Amniotic epithelial cell (primary cell): ENCODE measurements at places on chromosomes 1 and 21.

DNA sequence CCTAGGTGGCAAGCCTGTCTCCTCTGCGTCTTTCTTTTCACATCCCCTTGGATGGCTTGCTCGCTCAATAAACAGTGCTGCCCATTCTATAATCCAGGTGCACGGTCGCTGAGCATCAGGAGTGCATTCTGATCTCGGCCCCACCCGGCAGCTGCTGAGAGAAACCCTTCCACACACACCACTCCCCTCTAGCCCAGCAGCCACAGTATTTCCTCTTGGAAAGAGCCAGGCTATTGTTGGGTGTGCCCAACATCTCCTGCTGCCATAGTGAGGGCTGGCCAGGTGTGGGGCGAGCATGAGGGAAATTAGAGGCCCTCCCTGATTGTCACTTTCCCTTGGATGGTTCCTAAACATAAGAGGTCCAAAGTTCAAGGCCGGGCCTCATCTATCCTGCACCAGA, 24.7 kb downstream of the GPA33 start:
- DNase-seq: no peak

DNA sequence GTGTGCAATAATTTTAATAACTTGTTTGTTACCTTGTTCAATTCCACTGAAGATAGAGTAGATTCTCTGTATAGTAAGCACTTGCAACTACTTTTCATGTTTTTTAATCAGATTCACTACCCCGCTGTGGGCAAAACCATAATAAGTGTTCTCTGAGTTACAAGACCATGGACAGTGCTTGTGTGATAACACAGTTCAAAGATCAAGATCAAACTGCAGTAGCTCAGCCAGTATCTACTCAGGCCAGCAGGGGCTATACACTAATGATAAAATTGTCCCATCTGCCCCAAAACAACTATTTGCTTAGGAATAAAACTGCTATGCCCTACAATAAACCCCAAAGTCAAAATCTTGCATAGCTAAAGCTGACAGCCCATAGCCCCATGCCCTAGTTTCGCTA, 129.6 kb downstream of the LRRC7 start:
- no peak for DNase-seq

DNA sequence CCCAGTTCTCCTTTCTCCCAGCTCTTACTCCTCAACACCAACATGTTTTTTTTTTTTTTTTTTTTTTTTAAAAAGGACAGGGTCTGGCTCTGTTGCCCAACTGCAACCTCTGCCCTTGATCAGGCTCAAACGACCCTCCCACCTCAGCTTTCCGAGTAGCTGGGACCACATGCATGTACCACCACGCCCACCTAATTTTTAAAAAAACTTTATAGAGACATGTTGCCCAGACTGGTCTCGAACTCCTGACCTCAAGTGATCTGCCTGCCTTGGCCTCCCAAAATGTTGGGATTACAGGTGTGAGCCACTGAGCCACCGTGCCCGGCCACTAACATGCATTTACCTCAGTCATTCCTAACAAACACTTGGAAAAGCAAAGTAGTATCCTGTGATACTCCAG, 31.1 kb upstream of the FOXE3 start:
- DNase-seq: no peak

GRCh38 chr1:27551170-27551952, 52.6 kb downstream of the AHDC1 start:
- DNase-seq: no peak

DNA sequence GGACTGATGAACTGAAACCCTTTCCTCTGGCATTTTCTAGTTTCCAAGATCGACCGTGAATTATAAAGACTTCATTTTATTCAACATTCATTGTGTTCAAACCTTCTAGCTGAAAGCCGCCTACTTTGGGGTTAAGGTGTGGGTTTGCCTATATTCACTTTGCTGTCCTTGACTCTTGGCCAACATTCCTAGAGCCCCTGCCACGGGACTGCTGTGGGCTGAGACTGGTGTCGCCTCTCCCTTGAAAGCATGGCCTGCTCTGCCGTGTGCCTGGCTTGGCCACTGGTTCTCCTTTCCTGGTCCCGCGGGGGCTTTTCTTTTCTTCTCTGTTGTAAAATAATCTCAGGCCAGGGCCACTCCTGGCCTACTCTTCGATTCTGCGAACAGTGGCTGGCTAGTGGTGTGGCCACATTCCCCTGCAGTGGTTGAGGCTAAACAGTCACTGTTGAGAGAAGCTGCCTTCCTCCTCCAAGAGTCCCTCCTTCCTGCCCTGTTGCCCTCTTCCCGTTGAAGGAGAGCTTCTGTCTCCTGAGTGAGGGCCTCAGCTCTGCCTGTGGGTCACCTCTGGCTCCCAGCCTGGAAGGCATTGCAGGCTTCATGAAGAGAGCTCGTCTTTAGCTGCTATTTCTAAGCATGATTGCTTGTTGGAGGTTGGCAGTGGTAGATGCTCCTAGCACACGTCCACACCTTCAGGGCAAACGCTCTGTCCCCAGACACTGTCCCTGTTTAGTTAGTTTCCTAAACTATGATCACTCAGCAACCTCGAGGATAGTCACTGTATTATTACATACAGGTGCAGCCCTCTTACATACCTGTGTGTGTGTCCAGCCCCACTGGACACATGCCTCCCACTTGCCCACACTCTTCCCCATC, 80.5 kb downstream of the GALNT2 start:
- no peak for DNase-seq

GRCh38 chr1:163912170-163912884, 590.6 kb downstream of the NUF2 start:
- no peak for DNase-seq

- DNase-seq: no peak
Measured at GRCh38 chr21:46620846-46621245, 14.6 kb upstream of the PRMT2 start.

- DNase-seq: no peak
Measured at GRCh38 chr1:31669433-31669785, 24.7 kb upstream of the PEF1 start.

DNA sequence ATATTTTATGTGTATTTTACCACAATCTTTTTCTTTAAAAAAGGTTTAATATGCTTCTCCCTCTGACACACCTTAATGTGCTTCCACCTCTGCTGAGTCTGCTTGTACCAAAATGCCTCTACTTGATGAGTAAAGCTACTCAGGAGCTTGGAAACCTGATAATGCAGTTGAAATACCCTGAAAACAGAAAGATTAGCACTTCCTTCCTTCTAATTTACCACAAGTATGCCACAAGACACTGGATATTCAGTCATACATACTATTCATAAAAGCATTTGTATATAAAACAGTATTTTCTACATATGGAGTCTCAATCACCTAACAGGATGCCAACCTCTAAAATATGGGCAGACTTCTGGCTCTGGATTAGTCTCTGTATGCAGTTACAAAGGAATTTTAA, 55.0 kb downstream of the SLC35D1 start:
- DNase-seq: peak; percentile 15

GRCh38 chr1:204626381-204626780, 59.2 kb downstream of the LRRN2 start:
- DNase-seq: no peak

DNA sequence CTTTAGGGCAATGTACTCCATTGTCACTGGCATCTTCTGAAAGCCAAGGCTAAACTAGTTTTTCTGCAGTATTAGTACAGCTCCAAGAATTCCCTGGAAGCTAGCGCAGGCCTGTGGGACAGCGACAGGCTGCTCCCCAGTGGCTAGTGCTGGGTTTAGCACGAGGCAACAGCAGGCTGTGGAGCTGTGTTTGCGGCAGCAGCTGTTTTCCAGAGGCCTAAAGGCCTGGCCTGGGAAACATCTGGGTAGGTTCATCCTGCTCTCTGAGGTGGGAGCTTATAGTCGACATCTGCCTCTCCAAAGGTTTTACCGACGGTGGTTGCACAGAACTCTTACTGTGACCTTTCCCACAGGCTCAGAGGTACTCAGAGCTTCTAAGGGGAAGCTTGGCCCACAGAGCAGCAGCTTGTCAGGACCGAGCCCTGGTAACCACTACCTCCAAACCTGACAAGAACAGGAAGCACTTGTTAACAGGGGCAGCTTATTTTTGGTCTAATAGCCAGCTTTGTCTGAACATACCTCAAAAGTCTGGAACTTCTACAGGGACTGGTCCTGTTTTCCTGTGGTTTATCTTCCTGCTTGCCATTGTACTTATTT, 17.2 kb downstream of the CC2D1B start:
- DNase-seq: peak; percentile 52

DNA sequence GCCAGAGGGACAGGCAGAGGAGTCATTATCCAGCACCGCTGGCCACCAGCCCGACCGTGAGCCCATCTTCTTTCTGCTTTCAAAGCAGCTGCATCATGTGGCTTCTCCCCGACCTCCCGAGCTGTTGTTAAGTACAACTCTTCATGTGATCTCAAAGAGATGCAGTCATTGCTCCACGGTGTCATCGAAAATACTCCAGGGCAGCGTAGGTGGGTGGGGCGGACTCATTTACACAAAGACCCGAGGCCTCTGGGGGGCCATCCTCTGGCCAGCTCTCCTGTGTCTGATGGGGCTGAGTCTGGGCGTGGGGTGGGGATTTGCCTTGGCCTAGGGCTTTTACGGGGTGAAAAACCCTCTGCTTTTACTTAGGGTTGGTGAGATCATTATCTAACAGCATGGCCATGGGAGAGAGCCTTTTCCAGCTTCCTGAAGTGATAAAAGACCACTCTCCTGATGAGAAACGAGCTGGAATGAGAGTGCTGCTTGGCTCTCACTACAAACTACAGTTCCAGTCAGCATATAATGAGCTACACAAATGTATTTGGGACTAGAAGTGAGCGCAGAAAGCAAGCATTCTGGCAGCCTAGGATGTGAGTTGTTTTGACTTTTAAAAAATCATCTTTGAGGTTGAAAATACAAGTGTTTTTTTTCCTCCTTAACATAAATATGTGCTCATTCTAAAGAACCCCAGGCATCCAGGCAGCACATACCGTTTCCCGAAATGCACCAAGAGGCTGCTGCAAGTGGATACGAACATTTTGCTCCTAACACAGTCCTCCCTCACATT, 165.0 kb downstream of the RHOU start:
- peak; percentile 69 for DNase-seq

DNA sequence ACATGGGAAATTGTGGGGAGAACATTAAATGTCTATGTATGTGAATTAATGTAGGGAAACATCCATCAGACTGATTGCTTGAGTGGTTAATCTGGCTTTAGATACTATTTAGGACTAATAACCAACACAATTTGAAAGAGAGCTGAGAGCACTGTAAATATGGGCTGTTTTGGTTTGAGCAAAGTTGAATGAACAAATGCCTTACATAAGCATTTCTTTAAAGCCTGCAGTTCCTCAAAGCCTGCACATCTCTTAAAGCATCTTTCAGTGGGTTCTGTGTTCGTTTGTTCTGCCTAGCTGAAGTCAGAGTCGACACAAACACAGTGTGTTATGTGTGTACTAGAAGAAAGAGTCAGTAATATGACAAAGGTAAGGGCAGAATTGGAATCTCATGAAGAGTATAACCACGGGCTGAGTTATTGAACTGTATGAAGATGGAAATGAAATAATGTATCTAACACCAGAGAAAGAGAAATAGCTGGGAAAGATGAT, 350.0 kb downstream of the SIPA1L2 start:
- no peak for DNase-seq

GRCh38 chr1:30815556-30815955, 58.0 kb upstream of the LAPTM5 start:
- no peak for DNase-seq

- DNase-seq: peak; percentile 47
Measured at GRCh38 chr1:228434689-228435088, 18.0 kb upstream of the TRIM17 start.

- no peak for DNase-seq
Measured at GRCh38 chr1:3213730-3214129, 144.7 kb downstream of the PRDM16 start.

- DNase-seq: no peak
Measured at GRCh38 chr1:234922987-234923386, 205.7 kb downstream of the TOMM20 start.

- no peak for DNase-seq
Measured at GRCh38 chr1:52834798-52835197, 7.8 kb upstream of the ZYG11A start.

DNA sequence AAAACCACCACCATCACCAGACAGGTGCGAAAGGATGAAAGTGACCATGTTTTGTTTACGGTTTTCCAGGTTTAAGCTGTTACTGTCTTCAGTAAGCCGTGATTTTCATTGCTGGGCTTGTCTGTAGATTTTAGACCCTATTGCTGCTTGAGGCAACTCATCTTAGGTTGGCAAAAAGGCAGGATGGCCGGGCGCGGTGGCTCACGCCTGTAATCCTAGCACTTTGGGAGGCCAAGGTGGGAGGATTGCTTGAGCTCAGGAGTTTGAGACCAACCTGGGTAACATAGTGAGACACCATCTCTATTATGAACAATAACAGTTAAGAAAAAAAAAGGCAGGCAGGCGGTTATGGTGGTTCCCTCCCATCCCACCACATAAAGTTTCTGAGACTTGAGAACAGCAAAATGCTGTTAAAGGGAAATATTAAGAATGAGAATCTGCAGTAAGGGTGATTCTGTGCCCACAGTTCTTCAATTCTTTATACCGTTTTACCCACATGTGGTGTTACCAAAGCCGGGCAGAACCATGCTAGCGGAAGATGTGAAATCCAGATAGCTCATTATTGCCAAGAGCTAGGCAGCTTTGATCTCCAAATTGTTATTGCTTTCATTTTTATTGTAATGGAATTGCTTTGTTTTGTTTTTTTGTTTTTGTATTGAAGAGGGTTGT, 34.5 kb upstream of the TDRD10 start:
- no peak for DNase-seq

- DNase-seq: no peak
Measured at GRCh38 chr1:47477595-47478080, 39.8 kb downstream of the FOXD2 start.

DNA sequence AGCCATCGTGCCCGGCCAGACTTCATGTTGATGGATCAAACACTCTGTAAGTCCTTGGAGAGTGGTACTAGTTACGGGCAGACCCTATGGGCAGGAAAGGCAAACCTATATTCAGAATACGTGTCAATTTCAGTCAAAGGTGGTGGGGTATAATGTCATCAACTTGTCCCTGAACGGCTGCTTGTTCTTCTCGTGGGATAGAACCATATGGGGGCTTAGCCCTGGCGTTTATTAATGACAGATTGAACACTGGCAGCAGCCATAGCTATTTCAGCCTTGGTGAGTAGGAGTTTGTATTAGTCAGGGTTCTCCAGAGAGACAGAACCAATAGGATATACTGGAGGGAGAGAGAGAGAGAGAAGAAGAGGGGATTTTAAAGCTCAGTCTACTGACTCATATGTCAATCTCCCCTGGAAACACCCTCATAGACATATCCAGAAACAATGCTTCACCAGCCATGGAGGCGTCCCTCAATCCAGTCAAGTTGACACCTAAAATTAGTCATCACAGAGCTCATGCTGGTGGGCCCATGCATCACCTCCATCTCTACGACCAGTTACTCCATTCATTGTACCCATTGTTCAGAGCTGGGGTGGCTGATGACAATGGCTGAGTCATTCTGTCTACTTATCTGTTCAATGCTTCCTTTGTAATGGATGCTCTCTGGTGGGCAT, 16.1 kb upstream of the AQP10 start:
- peak; percentile 13 for DNase-seq

GRCh38 chr1:210584439-210585113, 255.9 kb downstream of the HHAT start:
- peak; percentile 67 for DNase-seq

DNA sequence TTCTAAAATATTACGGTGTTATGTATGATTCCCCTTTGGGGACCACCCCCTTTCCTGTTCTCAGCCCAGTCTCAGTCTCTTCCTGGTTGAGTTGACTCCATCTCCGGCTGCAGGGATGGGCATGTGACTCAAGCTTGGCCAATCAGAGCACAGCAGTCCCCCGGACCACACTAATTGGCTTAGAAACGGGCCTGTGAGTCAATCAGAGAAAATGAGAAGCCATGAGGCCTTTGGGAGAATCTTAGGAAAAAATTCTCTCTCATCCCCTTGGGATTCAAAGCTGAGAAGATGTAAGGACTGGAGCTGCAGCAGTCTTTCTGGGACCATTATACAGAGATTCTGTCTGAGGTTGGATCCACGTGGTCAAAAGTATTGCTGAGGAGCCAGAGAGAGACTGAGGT, 10.7 kb upstream of the FHAD1 start:
- no peak for DNase-seq
